ENCODE measurements at places on chromosomes 1 and 21. TPM values are rescaled to one million over a fixed set of nuclear protein-coding genes. Genes with fewer than 3 reads are reported as not detected.

Gene GNAT2
- not detected for total RNA-seq

Gene CA6
- total RNA-seq, result not detected

Gene NBPF14
- total RNA-seq, result 26.0 TPM

Gene C21orf58
- total RNA-seq, result 9.4 TPM

Gene OLFML2B
- total RNA-seq, result 0.36 TPM

Gene EFNA3
- 2.0 TPM for total RNA-seq

Gene VAV3
- 1.6 TPM for total RNA-seq

Data from CD4-positive, alpha-beta memory T cell (primary cell).